ENCODE measurements at places on chromosomes 1 and 21.

GRCh38 chr21:33212159-33212851 lies 17.4 kb upstream of the IFNAR2 start:
- peak; percentile 55 for DNase-seq

GRCh38 chr1:154751690-154752089 lies 118.4 kb downstream of the KCNN3 start:
- DNase-seq: peak; percentile 21

- DNase-seq: peak; percentile 47
Observed at GRCh38 chr1:219339466-219339865, 165.8 kb downstream of the LYPLAL1 start.

DNA sequence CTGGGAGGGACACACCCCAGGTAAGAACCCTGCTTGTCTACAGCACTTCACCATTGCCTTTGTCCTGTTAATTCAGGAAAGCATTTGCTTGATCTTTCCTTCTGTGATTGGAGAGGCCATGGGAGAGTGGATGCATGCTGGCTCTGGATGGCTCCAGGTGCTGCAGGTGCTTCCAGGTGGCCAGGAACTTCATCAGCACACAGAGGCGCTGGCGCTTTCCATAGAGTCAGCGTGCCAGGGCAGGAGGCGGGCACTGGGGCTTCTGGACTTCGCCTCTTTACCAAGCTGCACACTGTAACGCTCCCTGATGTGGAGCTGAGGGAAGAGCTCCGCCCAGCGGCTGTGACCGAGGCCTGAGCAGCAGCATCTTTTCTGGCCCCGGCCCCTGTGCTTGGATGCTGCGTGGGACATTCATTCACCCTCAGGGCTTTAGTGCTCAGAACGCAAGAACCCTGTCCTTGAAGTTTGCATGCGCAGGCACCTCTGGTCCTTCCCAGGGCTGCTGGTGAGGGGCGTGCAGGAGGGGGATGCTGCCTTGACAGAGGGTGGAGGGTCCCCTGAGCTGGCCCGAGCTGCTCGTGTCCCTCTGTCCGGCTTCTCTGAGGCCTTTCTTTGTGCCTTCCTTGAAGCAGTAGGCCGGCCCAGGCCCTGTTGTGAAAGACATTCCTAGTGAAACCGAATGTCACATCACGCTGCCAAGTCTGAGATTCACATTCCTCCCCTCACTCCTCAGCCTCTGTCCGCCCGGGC lies 1.6 kb upstream of the MX2 start:
- DNase-seq: peak; percentile 65

DNA sequence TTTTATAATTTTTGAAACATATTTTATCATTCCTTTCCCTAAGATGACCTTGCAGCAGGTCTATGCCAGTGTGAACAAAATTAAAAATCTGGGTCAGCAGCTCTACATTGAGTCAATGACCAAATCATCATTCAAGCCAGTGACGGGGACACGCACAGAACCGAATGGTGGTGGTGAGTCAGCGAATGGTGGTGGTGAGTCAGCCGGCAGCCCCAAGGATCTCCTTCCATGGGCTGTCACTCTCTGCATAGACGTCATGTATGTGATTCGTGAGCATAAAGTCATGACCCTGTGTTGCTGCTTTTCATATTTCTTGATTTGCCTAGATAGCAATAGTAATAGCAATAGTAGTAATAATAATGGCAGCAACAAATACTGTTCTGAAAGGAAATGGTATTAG lies 26.3 kb downstream of the PER3 start:
- DNase-seq: peak; percentile 83

DNA sequence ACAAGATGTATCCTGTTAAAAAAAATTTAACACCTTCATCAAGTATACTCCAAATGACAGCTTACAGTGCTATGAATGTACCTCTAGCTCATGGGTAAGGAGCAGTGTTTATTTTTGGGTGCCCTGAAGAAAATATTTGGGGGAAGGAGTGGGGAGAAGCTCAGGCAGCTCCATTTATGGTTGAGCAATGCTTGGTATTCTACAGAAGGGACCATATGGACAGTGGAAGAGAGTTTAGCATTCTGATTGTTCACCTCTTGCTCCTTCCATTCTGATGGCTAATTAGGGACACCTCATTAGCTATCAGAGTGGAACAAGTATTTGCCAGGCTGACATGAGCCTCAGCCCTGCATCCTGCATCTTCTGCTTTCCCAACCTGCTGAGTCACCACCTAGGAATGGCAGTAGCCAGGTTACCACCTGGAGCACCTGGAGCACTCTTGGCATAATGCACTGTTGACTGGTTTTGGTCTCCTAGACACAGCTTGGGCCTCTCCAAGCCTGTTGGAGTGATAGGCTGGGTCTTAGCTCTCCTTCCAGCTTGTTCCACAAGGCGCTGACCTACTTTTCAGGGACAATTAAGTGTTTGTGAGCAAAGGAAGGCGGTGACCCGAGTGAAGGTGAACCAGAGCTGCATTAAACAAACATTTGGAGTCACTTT lies 62.0 kb upstream of the MACF1 start:
- peak; percentile 44 for DNase-seq

GRCh38 chr1:30879126-30879786 lies 29.3 kb downstream of the SDC3 start:
- DNase-seq: no peak

- no peak for DNase-seq
Observed at GRCh38 chr1:37498872-37499617, 15.5 kb downstream of the MEAF6 start.

DNA sequence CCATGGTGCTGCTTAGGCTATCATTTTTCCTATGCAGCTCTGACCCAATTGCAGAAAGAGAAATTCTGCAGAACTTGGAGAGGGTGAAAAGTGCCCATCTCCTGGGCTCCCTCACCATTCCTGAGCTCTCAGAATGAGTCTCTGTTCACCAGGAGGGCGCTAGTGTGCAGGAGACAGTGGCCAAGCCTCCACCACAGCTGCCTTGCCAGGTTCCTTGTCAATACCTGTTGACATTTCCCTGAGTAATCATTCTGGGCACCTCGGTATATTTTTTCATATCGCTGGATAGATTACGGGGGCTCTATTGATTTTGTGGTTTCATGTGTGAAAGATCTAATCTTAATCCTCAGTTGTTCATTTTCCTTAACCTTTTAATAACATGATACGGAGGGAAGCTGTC lies 13.0 kb upstream of the C8B start:
- DNase-seq: no peak

DNA sequence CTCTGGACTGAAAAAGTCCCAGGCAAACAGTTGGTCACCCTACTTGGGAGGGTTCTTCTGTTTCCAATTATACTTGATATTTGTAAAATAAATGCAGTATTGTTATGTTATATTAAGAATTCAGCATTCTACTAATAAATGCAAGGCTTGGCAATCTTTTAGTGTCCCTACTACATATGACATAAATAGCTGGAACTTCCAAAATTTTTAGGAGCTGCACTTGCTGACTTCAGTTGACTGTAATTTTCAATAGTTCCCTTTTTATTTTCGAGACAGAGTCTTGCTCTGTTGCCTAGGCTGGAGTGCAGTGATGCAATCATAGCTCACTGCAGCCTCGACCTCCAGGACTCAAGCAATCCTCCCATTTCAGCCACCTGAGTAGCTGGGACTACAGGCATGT lies 20.0 kb downstream of the FOXD3 start:
- no peak for DNase-seq

DNA sequence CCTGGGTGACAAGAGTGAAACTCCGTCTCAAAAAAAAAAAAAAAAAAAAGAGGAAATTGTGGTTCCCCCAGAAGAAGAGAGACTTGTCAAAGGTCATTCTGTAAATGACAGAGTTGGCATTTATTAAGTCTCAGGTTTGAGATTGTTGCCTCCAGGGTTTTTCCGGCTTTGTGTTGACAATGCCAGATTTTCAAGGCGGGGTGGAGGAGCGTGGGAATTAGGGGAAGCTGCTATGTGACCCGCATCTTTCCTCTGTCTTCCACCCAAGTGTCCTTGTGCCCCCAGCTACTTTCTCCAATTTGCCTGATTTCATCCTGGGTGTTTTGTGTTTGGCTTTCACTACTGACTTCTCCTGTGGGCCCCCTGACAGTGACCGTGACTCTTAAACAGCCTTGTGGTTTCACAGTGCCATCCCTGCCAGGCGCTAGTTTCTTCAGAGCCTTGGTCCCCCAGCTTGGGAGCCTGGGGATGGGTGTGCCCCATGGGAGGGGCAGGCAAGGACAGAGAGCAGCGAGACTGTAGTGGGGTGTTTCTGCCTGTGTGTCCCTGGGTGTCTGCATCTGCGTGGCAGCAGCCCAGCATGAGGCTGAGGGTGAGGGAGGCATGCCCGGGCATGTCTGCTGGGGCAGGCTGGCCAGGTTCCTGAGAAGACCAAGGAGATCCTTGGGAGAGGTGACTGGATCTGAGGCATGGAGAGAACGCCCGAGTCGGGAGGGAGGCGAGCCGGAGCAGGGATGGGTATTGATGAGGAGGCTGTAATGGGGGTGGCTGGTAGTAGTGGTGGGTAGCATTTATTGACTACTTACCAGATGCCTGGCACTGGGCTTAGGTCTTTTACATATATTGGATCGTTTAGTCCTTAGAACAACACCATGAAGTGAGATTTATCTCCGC lies 46.3 kb downstream of the IER5 start:
- DNase-seq: peak; percentile 77

DNA sequence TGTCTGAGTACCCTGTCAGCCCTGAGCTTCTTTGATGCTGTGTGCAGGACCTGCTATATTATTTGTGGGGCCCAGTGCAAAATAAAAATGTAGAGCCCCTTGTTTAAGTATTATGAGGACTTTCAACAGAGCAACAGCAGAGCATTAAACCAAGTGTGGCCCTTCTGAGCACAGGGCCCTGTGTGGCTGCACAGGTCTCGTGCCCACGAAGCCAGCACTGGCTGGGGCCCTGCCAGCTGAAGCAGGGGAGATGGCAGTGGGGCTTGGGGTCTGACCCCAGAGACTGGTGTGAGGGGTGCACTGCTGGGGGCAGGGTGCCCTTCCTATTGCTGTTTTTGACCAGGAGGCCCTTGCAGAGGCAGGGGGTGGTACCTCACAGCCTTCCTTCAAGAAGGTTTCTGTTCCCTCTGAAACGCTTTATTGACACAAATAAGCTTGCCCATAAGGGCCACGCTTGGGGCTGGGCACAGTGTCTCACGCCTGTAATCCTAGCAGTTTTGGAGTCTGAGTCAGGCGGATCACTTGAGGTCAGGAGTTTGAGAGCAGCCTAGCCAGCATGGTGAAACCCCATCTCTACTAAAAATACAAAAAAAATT lies 2.2 kb upstream of the SEMA4A start:
- DNase-seq: no peak

DNA sequence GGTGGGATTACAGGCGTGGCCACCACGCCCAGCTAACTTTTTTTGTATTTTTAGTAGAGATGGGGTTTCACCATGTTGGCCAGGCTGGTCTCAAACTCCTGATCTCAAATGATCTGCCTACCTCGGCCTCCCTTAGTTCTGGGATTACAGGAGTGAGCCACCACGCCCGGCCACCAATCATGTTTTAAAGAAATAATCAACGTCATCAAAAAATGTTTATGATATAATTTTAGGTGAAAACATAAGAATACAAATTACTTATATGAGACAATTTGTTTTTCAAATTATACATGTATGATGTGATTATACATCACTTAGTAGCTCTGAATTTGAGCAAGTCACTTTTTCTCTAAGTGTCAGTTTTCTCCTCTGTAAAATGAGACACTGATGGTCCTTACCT lies 31.6 kb upstream of the SSBP3 start:
- no peak for DNase-seq

GRCh38 chr1:72197786-72198185 lies 84.6 kb downstream of the NEGR1 start:
- DNase-seq: no peak
